ENCODE measurements at places on chromosomes 2 and 18. TPM values are rescaled to one million over a fixed set of nuclear protein-coding genes. Genes with fewer than 3 reads are reported as not detected.
A peak's percentile ranks its signal among the peaks of the same experiment; 100 is the strongest.

GRCh38 chr2:42786561-42787345 is 5.6 kb downstream of the HAAO start:
- no peaks in the 10 kb centered on the region for H3K36me3 ChIP-seq
- no peak overlapping the region for H3K4me3 ChIP-seq
- H3K27me3 ChIP-seq = no peaks in the 10 kb centered on the region
- peaks cover 19% of the 10 kb centered on the region for H3K4me1 ChIP-seq

DNA sequence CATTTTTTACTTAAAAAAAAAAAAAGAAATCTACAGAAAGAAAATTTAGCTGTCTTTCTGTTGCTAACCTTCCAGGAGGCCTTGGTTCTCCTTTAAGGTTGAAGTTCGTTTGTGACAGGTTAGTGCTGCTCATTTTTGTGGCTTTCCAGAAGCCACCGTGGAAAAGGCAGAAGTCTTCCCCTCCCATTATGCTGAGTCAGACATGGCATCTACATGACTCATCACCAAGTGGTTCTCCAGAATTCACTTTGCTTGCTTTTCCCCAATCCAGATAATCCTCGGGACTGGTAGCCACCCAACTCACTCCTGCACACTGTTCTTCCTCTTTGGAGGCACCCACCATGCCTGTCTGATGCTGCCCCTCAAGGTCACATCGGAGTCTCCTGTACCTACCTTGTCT is 228.7 kb downstream of the PIK3C3 start:
- no peak for DNase-seq
- no peaks in the 10 kb centered on the region for H3K27me3 ChIP-seq
- no peaks in the 10 kb centered on the region for H3K4me1 ChIP-seq
- no peaks in the 10 kb centered on the region for H3K36me3 ChIP-seq

DNA sequence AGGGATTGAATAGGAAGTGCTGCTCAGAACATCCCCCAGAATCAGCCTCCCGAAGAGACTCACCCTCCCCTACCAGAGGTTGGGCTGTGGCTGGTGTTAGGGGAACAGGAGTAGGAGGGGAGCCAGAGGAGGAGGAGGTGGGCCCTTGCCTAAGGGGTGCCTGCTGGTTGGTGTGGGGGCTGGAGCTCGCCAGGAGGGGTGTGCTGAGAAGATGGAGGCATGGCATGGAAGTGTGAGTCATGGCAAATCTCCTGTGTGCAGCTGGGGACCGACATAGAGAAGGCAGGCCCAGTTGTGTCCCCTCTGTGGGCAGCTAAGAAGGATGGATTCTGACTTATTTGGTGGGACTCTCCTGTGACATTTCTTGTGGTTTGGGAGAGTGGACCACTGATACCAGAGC is 73.7 kb downstream of the DGKD start:
- no peak overlapping the region for H3K27ac ChIP-seq
- no peaks in the 10 kb centered on the region for H3K36me3 ChIP-seq
- DNase-seq = no peak
- peaks cover 3% of the 10 kb centered on the region for H3K4me1 ChIP-seq
- H3K4me3 ChIP-seq = no peak overlapping the region

Gene ADD2
- 0.41 TPM for total RNA-seq

Gene SLC40A1
- total RNA-seq = 76.5 TPM

GRCh38 chr2:29874745-29875144 is 46.6 kb downstream of the ALK start:
- no peaks in the 10 kb centered on the region for H3K4me1 ChIP-seq
- H3K27me3 ChIP-seq = no peaks in the 10 kb centered on the region
- no peak overlapping the region for H3K27ac ChIP-seq
- DNase-seq = no peak

Gene TGFA
- 1.9 TPM for total RNA-seq

Gene C18orf54
- total RNA-seq = 1.6 TPM

DNA sequence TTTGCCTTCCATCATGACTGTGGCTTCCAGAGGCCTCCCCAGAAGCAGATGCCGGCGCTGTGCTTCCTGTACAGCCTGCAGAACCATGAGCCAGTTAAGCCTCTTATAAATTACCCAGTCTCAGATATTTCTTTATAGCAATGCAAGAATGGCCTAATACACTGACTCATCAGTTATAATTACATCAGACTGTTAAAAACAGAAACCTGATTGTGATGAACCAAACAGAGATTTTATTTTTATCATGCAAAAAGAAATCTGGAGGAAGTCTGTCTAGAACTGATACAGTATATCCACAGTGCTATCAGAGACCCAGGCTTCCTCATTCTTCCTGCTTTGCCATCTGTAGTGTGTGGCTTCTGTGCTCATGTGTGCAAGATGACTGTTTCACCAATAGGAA is 93.4 kb upstream of the MEX3C start:
- H3K4me1 ChIP-seq = no peaks in the 10 kb centered on the region
- DNase-seq = no peak
- no peak overlapping the region for H3K27ac ChIP-seq
- no peaks in the 10 kb centered on the region for H3K27me3 ChIP-seq
- no peak overlapping the region for H3K4me3 ChIP-seq

DNA sequence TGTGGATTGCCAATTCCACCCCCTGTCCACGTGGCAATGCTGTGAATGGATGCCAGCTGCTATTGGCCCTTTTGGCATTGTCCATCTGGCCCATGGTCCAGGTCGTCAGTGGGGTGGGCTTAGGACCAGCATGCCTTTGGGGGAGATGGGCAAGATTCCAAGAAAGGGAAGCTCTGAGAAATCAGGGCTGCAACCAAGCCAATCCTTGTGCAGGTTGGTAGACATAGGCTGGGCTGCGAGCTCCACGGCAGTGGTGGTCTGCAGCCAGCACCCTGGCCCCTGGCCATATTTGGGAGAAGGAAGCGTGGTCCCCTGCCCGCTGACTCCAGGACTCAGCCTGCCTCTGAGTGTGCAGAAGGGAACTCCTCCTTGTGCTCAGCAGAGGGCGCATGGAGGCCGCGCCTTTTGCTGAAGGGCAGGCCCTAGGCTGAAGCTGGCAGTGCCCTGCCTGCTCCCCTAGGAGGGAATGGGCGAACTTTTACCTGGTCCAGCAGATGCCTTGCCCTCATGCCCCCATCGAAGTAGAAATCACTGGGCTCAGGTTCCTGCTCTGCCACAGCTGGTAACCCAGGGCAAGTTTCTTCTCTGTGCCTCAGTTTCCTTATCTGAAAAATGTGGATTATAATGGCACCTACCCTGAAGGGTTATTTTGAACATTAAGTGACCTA is 5.4 kb downstream of the SPR start:
- no peak overlapping the region for H3K27ac ChIP-seq
- H3K4me3 ChIP-seq = no peak overlapping the region
- H3K36me3 ChIP-seq = no peaks in the 10 kb centered on the region
- no peak for DNase-seq
- peaks cover 26% of the 10 kb centered on the region for H3K4me1 ChIP-seq

DNA sequence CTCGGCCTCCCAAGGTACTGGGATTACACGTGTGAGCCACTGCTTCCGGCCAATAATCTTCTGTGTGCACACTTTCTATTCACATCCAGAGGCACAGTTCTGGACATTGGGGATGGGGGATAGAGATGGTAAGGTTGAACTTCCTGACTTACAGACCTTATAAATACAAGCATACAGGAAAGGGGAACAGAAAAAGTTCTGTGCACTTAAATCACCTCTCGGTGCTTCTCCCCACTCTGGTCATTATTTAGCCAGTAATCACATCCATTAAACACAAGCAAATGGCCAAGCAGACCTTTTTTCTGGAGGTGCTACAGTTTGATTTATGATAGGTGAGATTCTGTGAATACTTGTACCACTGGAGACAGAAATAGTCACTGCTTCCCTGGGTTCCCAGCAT is 110.6 kb downstream of the CRIM1 start:
- H3K4me3 ChIP-seq = no peak overlapping the region
- H3K4me1 ChIP-seq = peaks cover 55% of the 10 kb centered on the region
- no peak for DNase-seq
- no peaks in the 10 kb centered on the region for H3K27me3 ChIP-seq

Gene C2orf78
- total RNA-seq = not detected

DNA sequence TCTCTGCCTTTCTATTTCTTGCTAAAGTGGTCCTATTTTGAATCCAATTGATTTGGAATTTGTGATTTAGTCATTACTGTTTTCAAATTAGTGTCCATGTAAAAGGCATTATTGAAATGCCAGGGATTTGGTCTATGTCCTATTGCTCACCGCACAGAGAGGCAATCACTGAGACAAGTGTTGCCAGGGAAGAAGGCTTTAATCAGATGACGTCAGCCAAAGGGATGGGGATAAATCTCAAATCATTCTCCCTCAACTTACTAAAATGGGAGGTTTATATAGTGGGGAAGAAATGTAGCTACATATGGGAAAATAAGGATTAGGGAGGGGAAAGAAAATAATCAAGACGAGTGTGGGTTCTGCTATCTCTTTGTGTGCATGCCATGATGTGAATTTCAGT is 9.6 kb downstream of the SERPINB12 start:
- H3K36me3 ChIP-seq = no peaks in the 10 kb centered on the region
- no peak overlapping the region for H3K27ac ChIP-seq
- no peaks in the 10 kb centered on the region for H3K27me3 ChIP-seq
- no peak overlapping the region for H3K4me3 ChIP-seq
- H3K4me1 ChIP-seq = peaks cover 3% of the 10 kb centered on the region
- DNase-seq = no peak

- H3K4me3 ChIP-seq = no peak overlapping the region
- H3K27me3 ChIP-seq = no peaks in the 10 kb centered on the region
- no peak for DNase-seq
- H3K36me3 ChIP-seq = no peaks in the 10 kb centered on the region
- H3K4me1 ChIP-seq = no peaks in the 10 kb centered on the region
- H3K27ac ChIP-seq = no peak overlapping the region
Observed at GRCh38 chr2:200259577-200259957, 46.9 kb upstream of the SPATS2L start.

Gene HOXD8
- total RNA-seq = 11.2 TPM

- peaks cover 3% of the 10 kb centered on the region for H3K27me3 ChIP-seq
- no peak overlapping the region for H3K27ac ChIP-seq
- no peaks in the 10 kb centered on the region for H3K36me3 ChIP-seq
- no peaks in the 10 kb centered on the region for H3K4me1 ChIP-seq
- no peak for DNase-seq
- H3K4me3 ChIP-seq = no peak overlapping the region
Observed at GRCh38 chr2:29370173-29370572, 255.0 kb downstream of the CLIP4 start.

GRCh38 chr18:37270038-37270665 is 295.4 kb downstream of the CELF4 start:
- H3K27me3 ChIP-seq = no peaks in the 10 kb centered on the region
- H3K4me3 ChIP-seq = no peak overlapping the region
- H3K4me1 ChIP-seq = no peaks in the 10 kb centered on the region

- H3K27ac ChIP-seq = no peak overlapping the region
- peaks cover 9% of the 10 kb centered on the region for H3K4me1 ChIP-seq
- H3K36me3 ChIP-seq = no peaks in the 10 kb centered on the region
- no peaks in the 10 kb centered on the region for H3K27me3 ChIP-seq
- H3K4me3 ChIP-seq = no peak overlapping the region
Observed at GRCh38 chr2:196174404-196174803, 3.0 kb upstream of the STK17B start.

GRCh38 chr2:127661072-127661649 is 14.2 kb downstream of the LIMS2 start:
- no peaks in the 10 kb centered on the region for H3K27me3 ChIP-seq
- no peak for DNase-seq
- peaks cover 87% of the 10 kb centered on the region for H3K4me1 ChIP-seq
- H3K4me3 ChIP-seq = no peak overlapping the region
- H3K27ac ChIP-seq = peak overlapping the region; percentile 40

Gene FEV
- not detected for total RNA-seq

Gene IFT172
- total RNA-seq = 45.6 TPM

- no peaks in the 10 kb centered on the region for H3K4me1 ChIP-seq
- H3K36me3 ChIP-seq = peaks cover 3% of the 10 kb centered on the region
- H3K27ac ChIP-seq = no peak overlapping the region
Observed at GRCh38 chr18:56775701-56776100, 124.5 kb downstream of the WDR7 start.

- H3K4me1 ChIP-seq = no peaks in the 10 kb centered on the region
- no peak for DNase-seq
- H3K27ac ChIP-seq = no peak overlapping the region
- H3K4me3 ChIP-seq = no peak overlapping the region
- no peaks in the 10 kb centered on the region for H3K27me3 ChIP-seq
- no peaks in the 10 kb centered on the region for H3K36me3 ChIP-seq
Observed at GRCh38 chr2:183459466-183459865, 335.2 kb downstream of the NUP35 start.

Gene DES
- 302 TPM for total RNA-seq

DNA sequence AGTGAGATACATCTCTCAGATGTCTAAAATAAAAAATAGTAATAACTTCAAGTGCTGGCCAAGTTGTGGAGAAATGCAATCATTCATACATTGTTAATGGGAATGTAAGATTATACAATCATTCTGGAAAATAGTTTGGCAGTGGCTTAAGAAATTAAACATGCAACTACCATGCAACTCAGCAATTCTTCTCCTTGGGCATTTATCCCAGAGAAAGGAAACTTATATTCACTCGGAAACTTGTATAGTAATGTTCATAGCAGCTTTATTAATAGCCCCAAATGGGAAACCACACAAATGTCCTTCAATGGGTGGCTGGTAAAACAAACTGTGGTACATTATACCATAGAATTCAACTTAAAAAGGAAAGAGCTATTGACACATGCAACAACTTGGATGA is 274.0 kb upstream of the SPRED2 start:
- H3K4me3 ChIP-seq = no peak overlapping the region
- H3K27me3 ChIP-seq = no peaks in the 10 kb centered on the region
- no peaks in the 10 kb centered on the region for H3K4me1 ChIP-seq
- no peak for DNase-seq
- H3K36me3 ChIP-seq = no peaks in the 10 kb centered on the region

Gene NCKAP1
- 159 TPM for total RNA-seq

- H3K27me3 ChIP-seq = no peaks in the 10 kb centered on the region
- no peak for DNase-seq
- no peak overlapping the region for H3K4me3 ChIP-seq
- no peak overlapping the region for H3K27ac ChIP-seq
Observed at GRCh38 chr2:202299712-202300111, 34.1 kb downstream of the NOP58 start.

Gene DCAF17
- total RNA-seq = 27.3 TPM

Gene VWA3B
- total RNA-seq = not detected

DNA sequence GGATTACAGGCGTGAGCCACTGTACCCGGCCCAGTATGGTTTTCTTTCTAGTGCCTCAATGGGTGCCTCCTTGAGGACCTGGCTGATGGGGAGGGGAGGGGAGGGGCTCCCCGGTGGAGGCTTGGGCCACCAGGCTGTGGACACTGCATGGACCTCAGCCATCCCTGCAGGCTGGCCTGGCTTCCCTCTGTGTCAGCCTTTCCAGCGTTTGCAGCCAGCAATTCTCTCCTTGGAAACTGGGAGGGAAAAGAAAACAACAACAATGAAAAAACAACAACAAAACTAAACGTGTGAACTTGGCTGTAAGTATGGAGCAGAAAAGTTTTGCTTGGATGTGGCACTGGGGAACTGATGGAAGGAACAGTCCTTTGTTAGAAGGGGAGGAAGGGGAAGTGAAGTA is 159.3 kb downstream of the GLI2 start:
- H3K36me3 ChIP-seq = no peaks in the 10 kb centered on the region
- H3K4me1 ChIP-seq = peaks cover 25% of the 10 kb centered on the region
- no peak overlapping the region for H3K4me3 ChIP-seq
- no peaks in the 10 kb centered on the region for H3K27me3 ChIP-seq
- H3K27ac ChIP-seq = no peak overlapping the region

Gene COL4A4
- 17.2 TPM for total RNA-seq

GRCh38 chr2:134683561-134684112 is 35.2 kb downstream of the TMEM163 start:
- H3K36me3 ChIP-seq = no peaks in the 10 kb centered on the region
- H3K27ac ChIP-seq = no peak overlapping the region
- no peaks in the 10 kb centered on the region for H3K27me3 ChIP-seq
- no peak for DNase-seq

Measured in thoracic aorta (tissue), 2 donors.